Endothelial cell of umbilical vein (primary cell): ENCODE measurements at places on chromosomes 12 and 14. TPM values are rescaled to one million over a fixed set of nuclear protein-coding genes. Genes with fewer than 3 reads are reported as not detected.

ASPG gene
- 0.05 TPM in 1 of 2 replicates, not detected in the other for polyA plus RNA-seq

FSCB gene
- not detected in 2 replicates for polyA plus RNA-seq

- DNase-seq: no peak
Observed at GRCh38 chr14:24093207-24093900, 757 bp upstream of the PCK2 start.

GRCh38 chr12:52884526-52885293 lies 20.2 kb downstream of the KRT8 start:
- DNase-seq: peak; percentile 60

GRCh38 chr12:90679674-90680073 lies 275.3 kb downstream of the CCER1 start:
- no peak for DNase-seq
